ENCODE measurements at places on chromosomes 5 and 9.
A peak's percentile ranks its signal among the peaks of the same experiment; 100 is the strongest.

- no peak for DNase-seq
Measured at GRCh38 chr5:75091597-75091996, 39.2 kb upstream of the GCNT4 start.

- DNase-seq, result no peak
Measured at GRCh38 chr5:95448789-95449188, 57.6 kb downstream of the FAM81B start.

- DNase-seq, result peak; percentile 74
Measured at GRCh38 chr5:42840269-42840668, 28.6 kb upstream of the SELENOP start.

GRCh38 chr9:23005156-23005555 is 558.5 kb downstream of the DMRTA1 start:
- DNase-seq, result no peak

DNA sequence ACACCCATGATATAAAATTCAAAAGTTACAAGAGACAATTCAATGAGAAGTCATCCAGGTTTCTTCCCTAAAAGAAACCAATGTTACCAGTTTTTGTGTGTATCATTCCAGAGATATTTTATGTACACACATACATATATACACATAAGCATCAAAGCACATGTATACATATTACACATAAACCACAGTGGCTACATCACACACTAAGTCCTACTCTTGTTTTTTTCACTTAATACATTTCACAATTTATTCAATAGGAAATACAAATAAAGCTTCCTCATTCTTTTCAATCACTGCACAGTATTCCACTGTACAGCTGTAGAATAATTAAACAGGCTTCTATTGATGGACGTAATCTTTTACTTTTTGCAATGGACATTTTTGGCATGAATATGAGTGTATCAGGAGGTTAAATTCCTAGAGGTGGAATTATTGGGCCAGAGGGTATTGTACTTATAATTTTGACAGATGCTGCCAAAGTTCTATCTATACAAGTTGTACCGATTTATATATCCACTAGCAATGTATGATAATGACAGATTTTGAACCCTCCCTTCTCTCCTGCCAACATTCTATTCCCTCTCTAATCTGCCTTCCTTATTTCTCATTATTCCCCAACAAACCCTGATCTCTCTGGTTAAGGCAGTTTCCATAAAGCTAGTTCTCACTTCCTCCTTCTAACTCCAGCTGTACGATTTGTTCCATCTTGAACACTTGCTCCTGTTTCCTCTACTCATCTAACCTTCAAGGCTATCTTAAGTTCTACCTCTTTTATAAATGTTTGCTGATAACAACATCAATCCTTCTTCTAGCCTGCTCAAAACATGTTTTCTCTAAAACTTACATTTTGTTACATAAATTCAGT is 35.2 kb downstream of the MRPS27 start:
- DNase-seq, result no peak

- DNase-seq, result no peak
Measured at GRCh38 chr5:59371525-59372127, 521.9 kb downstream of the PDE4D start.

- no peak for DNase-seq
Measured at GRCh38 chr9:133635533-133636531, at the start of gene DBH. DBH (plus strand) TSS chr9:133636363; CDS start chr9:133636372, 9 bp downstream.

DNA sequence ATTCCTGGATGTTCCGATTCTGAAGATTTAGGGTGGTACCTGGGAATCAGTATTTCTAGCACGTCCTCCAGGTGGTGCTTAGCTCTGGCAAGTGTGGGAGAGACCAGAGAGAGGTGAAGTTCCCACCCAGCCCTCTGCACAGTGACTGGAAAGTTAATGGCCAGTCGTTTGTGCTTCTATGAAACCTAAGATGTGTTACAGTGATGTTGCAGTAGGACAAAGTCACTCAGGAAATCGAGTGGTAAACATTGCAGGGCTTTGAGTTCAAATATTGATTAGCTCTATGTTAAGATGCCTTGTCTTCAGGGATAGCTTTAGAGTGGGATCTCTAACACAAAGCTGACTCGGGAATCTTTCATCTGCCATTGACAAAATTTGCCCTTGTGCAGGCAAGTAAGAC is 55.6 kb downstream of the PIK3R1 start:
- no peak for DNase-seq

DNA sequence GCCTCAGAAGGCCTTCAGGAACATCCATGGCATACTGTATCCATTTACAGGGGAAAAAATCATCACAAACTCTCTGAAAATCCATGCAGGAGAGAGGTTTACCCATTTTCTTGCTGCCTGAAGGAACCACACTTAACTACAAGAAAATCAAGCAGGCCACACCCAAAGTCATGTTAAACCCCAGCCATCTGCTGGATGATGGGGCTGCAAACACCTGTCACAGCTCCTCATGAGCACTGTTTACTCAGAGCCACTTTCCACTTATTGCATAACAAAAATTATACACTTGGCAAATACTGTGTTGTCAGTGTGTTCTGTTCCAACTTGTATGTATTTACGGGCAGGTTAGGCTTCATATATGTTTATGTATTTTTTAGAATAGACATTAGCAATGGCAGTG is 35.8 kb downstream of the PPIC start:
- DNase-seq, result no peak

GRCh38 chr9:82424599-82425120 is 436.1 kb downstream of the SPATA31D1 start:
- no peak for DNase-seq

- DNase-seq, result no peak
Measured at GRCh38 chr5:42963412-42963811, 76.7 kb downstream of the ANXA2R start.

- DNase-seq, result no peak
Measured at GRCh38 chr5:147539053-147539452, 29.2 kb upstream of the DPYSL3 start.

GRCh38 chr9:131037335-131038255 is 28.6 kb downstream of the LAMC3 start:
- DNase-seq, result no peak

DNA sequence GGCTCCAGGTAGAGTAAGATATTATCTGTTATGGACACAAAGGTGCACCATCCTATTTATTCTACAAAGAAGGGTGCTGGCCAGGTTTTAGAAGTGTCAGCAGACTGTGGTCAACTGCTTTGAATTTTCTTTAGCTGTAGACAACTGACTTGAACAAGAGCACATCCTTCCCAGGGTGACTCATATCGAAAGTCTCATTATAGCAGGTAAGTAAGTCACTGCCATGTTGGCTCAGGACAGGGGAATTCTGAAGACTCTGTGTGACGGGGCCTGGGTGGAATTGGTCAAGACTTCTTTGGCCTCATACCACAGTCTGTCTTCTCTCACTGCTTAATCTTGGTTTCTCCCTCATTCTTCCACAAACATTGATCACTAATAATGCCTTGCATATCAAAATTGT is 214.5 kb upstream of the CDH9 start:
- DNase-seq, result no peak

- no peak for DNase-seq
Measured at GRCh38 chr5:4924577-4924976, 215.6 kb upstream of the ADAMTS16 start.

DNA sequence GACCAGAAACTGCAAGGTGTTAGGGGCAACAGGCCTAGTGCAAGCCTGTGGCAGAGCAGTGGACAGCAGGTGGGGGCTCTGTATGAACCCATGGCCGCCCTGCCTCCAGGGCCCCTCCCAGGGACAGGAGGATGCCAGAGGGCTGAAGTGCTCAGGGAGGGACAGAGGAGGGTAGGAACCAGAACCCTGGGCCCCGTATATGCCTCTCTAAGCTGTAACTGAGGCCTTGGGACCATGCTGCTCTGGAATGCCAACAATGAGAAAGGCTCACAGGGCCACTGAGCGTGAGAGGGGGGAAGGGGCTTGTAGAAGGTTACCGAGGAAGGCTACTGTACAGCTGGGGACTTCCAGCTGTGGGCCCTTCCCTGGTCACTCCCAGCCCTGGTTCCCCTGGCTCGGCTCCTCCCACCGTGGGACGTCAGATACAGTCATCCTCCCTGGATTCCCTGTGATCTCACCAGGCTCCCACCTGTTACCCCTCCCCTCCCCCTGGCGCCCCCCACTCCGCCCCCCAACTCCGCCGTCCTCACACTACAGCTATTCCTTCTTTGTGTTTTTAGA is 21.1 kb downstream of the AQP7 start:
- no peak for DNase-seq

DNA sequence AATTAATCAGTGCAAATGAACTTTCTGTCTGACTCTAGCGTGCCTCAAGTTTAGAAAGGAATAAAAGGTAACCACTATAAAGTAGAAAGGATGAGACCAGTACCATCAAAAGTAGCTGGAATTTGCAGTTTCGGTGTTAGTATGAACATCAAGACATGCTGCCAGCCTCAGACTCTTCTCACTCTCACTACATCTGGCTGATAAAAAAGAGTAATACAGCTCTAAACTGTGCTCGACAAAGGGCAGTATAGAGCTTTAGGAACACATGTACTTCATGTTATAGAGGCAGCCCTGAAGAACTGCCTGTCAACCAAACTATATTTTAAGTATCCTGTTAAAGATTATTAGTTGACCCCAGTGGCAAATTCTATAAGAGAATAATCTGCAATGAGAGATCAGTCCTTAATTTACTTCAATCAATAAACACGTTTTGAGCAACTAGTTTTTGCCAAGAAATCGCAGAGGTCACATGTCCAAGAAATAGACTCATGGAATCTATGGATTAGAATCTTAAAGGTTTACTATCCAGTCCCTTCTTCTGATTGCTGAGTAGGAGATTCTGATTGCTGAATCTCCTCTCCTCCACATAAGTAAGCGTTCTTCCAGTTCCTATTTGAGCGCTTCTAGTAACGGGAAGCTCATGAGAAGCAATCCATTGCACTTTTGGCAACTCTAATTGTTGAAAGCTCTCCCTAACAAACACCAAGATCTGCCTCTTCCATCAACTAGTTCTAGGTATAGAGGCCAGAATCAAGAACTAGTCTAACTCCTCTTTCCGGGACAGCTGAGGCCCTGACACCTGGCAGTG is 941 bp downstream of the XPA start:
- DNase-seq, result no peak

DNA sequence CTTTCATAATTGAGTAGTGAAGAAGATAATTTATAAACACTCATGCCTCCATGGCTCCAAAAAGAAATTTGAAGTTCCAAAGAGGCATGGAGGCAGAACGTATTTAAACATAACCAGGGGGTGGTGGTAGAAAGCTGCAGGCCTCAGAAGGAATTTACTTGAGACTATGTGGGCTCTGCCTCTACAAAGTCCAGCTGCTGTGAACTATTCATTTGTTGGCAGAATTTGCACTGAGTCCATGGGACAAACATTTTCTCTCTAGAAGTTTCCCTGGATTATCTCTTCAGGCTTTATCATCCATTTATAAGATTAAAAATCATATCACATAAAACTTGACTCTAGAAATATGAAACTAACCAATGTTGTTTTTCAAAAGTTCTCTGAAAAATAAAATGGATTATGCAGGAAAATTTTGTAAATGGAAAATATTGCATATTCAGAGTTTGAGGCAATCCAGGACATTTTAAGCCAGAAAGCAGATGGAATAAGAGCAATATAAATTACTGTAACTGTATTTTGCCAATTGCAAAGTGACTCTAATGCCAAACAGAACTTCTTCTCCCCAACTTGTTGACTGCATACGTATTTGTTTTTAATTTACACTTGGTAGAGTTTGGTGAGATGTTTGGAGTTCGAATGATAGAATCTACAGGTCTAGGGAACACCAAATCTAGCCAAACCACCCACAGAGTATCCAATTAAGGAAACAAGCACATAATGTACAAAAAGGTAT is 258.2 kb downstream of the ENC1 start:
- no peak for DNase-seq

DNA sequence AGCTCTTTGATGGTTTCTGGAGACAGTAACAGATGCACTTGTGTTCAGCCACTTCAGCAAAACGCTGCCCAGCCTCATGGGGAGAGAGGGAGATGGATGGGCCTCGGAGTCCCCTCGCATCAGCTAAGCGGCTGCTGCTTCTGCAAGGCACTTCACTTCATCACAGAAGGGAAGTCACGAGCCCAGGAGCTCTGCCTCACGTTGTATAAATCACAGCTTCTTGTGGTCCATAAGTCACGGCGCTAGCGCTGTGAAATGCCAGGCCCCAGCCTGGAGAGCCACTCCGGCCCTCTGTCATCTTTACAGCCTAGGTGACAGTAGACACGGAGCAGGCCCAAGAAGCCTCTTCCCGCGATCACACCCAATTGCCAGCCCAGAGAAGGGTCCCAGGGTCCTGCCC is 23.4 kb downstream of the DBH start:
- no peak for DNase-seq

GRCh38 chr9:89175828-89176261 is 2.8 kb downstream of the SHC3 start:
- no peak for DNase-seq

- DNase-seq, result no peak
Measured at GRCh38 chr5:10246761-10247160, 2.9 kb downstream of the ATPSCKMT start.

DNA sequence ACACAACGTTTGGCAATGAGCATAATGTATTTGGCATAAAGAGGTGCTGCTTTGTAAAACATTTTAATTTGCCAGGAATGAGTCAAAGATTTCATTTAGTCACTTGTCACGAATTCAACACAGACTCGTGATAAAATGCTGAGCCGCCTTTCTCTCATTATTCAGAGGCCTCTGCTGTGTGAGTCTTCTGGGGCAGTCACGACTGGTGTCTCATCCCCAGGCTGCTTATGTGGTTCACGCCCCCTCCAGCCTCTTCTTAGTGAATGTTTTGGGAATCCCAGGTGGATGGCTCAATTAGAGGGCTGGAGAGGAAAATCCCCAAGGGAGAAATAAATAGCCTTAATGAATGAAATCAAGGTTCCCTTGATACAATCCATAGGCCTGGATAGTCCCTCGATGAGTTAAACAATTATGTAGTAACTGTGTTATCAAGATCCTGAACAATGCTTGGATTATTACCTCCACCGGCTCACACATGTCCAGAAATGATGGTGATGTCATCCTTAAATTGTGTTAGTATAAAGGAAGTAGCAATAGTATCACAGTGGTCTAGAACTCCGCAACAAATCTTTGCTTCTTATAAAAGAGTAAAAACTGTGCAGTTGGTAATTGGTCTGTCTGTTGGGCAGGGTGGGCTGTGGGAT is 192.1 kb upstream of the ADAMTS16 start:
- DNase-seq, result no peak

- no peak for DNase-seq
Measured at GRCh38 chr5:149804478-149805450, 74.7 kb downstream of the PPARGC1B start.

DNA sequence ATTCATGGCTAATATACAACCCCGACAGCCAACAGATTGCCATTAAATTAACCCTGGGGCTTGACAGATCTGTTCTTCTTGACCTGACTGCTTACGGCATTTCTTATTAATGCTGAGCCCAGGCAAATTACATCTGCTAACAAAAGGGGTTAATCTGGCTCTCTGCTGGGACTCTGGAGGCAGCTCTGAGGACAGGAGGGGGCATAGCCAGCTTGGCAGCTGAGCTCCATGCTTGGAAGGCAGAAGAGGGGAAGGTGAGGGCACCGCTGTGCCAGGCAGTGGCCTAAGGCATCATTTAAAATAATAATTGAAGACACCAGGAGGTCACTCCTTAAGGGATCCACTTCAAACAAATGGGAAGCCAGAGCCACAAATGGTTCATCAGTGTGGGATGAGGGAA is 126.0 kb upstream of the GPR151 start:
- no peak for DNase-seq

- DNase-seq, result no peak
Measured at GRCh38 chr5:78523314-78524193, 125.0 kb downstream of the LHFPL2 start.

Measured in AG04449 (cell line).